ENCODE measurements at places on chromosomes 7 and 10. TPM values are rescaled to one million over a fixed set of nuclear protein-coding genes. Genes with fewer than 3 reads are reported as not detected.

Gene ZNF138
- 38.1 TPM for total RNA-seq

Gene CALML3
- total RNA-seq = not detected

Gene AOC1
- 0.32 TPM for total RNA-seq

Gene LRRC72
- not detected for total RNA-seq

Gene OPALIN
- not detected for total RNA-seq

Gene SPDYE2
- total RNA-seq = 0.16 TPM

Gene ADCYAP1R1
- 4.5 TPM for total RNA-seq

Gene SLC18A3
- total RNA-seq = 0.11 TPM

Gene NMT2
- total RNA-seq = 41.2 TPM

Gene TMUB1
- total RNA-seq = 9.7 TPM

Gene OR9A2
- 1.1 TPM for total RNA-seq

Gene ITIH2
- 0.16 TPM for total RNA-seq

Gene TEX47
- not detected for total RNA-seq

Gene PTPRN2
- 2.8 TPM for total RNA-seq

Gene BRAT1
- 18.2 TPM for total RNA-seq

Gene LIPN
- total RNA-seq = not detected

Gene LSM8
- 62.2 TPM for total RNA-seq

Gene TRPV6
- 0.74 TPM for total RNA-seq

Gene GDF2
- not detected for total RNA-seq

Gene MTURN
- 55.6 TPM for total RNA-seq

Gene PNLIPRP2
- total RNA-seq = not detected

Gene SDK1
- total RNA-seq = 15.1 TPM

Gene VWC2
- total RNA-seq = 0.11 TPM

Gene SLC26A5
- total RNA-seq = 1.6 TPM

Gene OR2A1
- 0.05 TPM for total RNA-seq

All from urinary bladder (tissue), 4 donors.